RWPE2 (cell line): ENCODE measurements at places on chromosomes 5 and 9.

GRCh38 chr9:38171538-38171884, 102.5 kb upstream of the SHB start:
- H3K27ac ChIP-seq: peak overlapping the region; percentile 65
- H3K27me3 ChIP-seq: no peaks in the 10 kb centered on the region
- DNase-seq: no peak
- H3K4me3 ChIP-seq: no peak overlapping the region
- H3K36me3 ChIP-seq: no peaks in the 10 kb centered on the region

DNA sequence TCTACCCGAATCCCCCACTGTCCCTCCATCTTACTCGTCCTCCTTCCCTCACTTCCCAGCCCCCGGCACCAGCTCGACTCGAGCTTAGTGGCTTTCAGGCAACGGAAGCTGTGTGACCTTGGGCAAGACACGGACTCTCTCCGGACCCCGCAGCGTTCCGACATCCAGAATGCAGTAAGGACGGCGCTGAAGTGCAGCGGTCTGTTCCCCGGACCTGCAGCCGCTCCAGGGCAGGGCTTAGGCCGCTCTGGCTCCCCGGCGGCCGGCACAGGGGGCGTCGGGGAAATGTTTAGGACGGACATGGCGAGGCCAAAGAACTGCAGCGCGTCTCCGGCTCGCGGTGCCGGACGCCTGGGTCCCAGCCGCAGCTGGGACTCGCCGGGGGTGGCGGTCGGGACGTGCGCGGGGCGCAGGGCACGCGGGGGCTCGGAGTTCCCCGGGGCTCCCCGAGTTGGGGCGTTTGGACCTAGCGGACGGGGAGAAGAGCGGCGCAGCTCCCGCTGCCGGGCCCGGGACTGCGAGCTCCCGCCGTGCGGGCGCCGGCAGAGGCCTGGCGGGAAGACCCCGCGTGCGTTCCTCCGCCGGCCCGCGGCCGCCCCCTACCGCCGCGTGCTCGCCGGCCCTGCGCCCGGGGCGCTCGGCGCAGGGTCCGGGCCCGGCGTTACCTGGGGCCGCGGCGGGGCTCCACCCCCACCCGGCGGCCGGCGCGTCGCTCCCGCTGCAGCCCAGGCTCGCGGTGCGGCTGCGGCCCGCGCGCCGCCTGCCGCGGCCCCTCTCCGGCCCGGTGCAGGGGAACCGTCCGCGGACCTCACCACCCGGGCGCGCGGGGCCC, 5.6 kb upstream of the RNF44 start:
- no peaks in the 10 kb centered on the region for H3K36me3 ChIP-seq
- DNase-seq: no peak
- peak overlapping the region; percentile 81 for H3K27ac ChIP-seq

DNA sequence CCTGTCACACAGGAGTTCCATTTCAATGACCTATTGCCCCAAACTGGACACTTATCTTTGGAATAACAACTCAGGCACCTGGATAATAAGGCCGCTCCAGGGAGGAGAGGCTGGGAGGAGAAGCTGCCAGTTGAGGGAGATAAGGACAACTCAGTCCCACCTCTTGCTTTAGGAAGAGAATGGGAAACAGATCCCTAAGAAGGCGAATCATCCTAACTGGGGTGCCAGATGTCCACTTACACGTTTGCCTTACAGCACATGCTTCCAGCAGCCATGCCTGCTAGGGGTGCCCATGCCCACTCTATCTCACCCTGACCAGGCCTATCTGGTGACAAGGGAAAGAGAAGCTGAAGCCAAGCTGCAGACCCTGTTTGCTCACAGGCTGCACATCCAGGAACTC, 6.5 kb downstream of the HK3 start:
- H3K27ac ChIP-seq: no peak overlapping the region
- DNase-seq: no peak
- no peaks in the 10 kb centered on the region for H3K4me1 ChIP-seq
- no peaks in the 10 kb centered on the region for H3K36me3 ChIP-seq

GRCh38 chr5:74866596-74867162, 492 bp upstream of the FAM169A start:
- peak overlapping the region; percentile 29 for H3K27ac ChIP-seq
- DNase-seq: no peak

GRCh38 chr5:55691265-55692105, 20.6 kb downstream of the SLC38A9 start:
- no peak overlapping the region for H3K27ac ChIP-seq
- H3K4me3 ChIP-seq: no peak overlapping the region
- H3K4me1 ChIP-seq: no peaks in the 10 kb centered on the region
- peaks cover 15% of the 10 kb centered on the region for H3K36me3 ChIP-seq
- no peak for DNase-seq

DNA sequence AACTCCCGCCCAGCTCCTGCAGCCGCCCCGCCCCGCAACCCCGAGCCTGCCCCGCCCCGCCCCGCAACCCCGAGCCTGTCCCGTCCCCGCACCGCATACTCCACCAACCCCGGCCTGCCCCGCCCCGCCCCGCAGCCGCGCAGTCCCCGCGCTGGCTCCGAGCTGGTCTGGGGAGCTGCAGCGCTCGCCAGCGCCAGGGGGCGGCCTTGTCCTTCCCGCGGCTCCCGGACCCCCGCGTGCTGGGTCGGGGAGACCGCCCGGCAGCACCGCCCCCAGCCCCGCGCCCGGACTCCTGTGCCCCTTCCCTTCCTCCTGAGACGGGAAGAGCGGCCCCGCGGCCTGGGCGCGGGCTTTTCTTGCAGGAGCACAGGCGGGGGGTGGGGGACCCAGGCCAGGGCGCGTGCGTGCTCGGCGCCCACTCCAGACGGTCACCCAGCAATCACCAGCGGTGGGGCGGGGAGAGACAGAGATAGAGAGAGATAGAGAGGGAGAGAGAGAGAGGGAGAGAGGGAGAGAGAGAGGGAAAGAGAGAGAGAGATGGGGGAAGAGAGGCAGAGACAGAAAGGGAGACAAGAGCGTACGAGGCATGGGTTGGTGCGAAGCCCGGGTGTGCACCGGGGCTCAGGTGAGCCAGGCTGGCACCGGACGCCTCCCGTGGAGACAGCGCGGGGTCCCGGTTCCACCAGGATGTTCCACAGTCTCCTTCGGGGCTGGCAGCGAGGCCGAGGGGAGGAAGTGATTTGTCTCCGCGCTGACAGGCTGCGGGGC, 14.7 kb upstream of the TMEM250 start:
- H3K27me3 ChIP-seq: peaks cover 45% of the 10 kb centered on the region
- DNase-seq: no peak
- H3K27ac ChIP-seq: no peak overlapping the region
- H3K36me3 ChIP-seq: no peaks in the 10 kb centered on the region

DNA sequence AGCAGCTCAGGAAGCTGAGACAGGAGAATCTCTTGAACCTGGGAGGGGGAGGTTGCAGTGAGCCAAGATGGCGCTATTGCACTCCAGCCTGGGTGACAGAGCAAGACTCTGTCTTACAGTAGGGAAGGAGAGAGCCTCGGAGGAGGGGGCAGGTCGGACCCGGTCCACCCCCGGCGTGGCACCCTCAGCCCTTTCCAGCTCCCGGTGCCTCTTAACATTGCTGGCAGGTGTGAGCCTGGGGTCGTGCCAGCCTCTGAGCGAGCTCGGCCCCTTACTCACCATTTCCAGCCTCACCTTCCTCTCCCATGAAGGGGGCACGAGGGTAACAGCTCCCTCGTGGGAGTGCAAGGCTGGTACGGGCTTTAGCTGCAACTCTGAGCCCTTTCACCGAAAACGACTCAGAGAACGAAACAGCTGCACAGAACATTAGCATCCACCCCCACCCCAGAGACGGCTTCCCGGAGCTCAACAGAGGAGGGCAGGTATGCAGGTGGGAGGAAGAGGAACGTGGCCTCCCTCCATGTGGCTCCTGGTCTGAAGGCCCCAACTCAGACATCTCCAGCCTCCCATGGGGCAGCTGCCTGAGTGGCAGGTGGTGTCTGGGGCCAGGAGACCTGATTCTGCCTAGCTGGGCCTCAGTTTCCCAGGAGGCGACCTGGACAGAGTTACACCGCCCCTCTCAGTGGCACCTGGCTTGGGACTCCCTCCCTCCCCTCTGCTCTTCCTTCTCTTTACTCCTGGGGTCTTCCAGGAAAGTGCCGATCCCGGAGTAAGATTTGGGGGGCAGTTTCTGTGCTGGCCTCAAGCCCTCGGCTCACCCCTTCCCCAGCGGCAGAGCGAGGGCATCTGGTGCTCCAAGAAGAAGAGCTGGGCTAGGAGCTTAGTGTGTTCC, 28.5 kb upstream of the ABO start:
- H3K36me3 ChIP-seq: no peaks in the 10 kb centered on the region
- no peak overlapping the region for H3K27ac ChIP-seq
- H3K4me1 ChIP-seq: no peaks in the 10 kb centered on the region
- H3K27me3 ChIP-seq: peaks cover 9% of the 10 kb centered on the region
- H3K4me3 ChIP-seq: no peak overlapping the region
- no peak for DNase-seq

- H3K27me3 ChIP-seq: peaks cover 5% of the 10 kb centered on the region
- H3K4me3 ChIP-seq: no peak overlapping the region
- H3K36me3 ChIP-seq: no peaks in the 10 kb centered on the region
- no peak for DNase-seq
- H3K27ac ChIP-seq: no peak overlapping the region
- H3K4me1 ChIP-seq: no peaks in the 10 kb centered on the region
These were observed 10.8 kb upstream of the CPLX2 start for GRCh38 chr5:175860531-175861045.

DNA sequence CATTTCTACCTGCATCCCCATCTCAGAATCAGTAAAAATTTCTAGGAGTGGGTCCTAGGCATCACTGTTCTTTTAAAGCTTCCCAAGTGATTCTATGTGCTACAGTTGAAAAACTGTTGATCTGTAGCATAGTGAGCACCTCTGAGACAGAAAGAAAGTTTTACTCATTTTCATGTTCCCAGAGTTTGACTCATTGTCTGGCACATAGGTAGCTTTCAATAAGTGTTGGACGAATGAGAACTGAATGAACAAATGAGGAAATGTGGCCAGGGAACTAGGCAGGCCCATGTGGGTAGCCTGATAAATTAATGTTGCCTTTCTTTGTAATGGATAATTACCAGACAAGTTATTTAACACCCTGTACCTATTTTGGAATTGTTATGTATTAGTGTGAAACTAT, 33.8 kb downstream of the RNF180 start:
- H3K36me3 ChIP-seq: no peaks in the 10 kb centered on the region
- no peaks in the 10 kb centered on the region for H3K27me3 ChIP-seq
- H3K4me3 ChIP-seq: no peak overlapping the region
- DNase-seq: no peak
- H3K27ac ChIP-seq: no peak overlapping the region

- H3K4me3 ChIP-seq: no peak overlapping the region
- H3K36me3 ChIP-seq: no peaks in the 10 kb centered on the region
- H3K27me3 ChIP-seq: no peaks in the 10 kb centered on the region
- H3K4me1 ChIP-seq: no peaks in the 10 kb centered on the region
These were observed 111.7 kb downstream of the ST8SIA4 start for GRCh38 chr5:100791391-100791790.

DNA sequence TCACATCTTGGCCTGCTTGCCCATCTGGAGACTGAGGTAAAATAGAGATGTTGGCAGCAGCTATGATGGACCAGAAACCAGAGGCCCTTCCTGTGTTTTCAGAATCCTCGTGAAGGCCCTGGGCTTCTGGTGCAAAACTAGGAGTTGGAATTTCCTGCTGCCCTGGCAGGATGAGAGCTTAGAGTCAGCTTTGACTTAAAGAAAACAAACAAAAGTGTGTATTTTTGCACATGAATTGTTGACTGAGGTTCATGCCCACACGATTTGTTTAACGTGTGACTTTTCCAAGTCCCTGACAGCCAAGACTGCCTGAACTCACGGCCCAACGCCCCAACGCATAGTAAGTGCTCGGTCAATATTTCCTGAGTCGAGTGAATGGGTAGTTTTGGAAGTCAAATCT, 303.1 kb downstream of the MLLT3 start:
- H3K27ac ChIP-seq: peak overlapping the region; percentile 63
- H3K4me3 ChIP-seq: no peak overlapping the region
- H3K27me3 ChIP-seq: no peaks in the 10 kb centered on the region
- no peak for DNase-seq
- peaks cover 34% of the 10 kb centered on the region for H3K4me1 ChIP-seq
- no peaks in the 10 kb centered on the region for H3K36me3 ChIP-seq

DNA sequence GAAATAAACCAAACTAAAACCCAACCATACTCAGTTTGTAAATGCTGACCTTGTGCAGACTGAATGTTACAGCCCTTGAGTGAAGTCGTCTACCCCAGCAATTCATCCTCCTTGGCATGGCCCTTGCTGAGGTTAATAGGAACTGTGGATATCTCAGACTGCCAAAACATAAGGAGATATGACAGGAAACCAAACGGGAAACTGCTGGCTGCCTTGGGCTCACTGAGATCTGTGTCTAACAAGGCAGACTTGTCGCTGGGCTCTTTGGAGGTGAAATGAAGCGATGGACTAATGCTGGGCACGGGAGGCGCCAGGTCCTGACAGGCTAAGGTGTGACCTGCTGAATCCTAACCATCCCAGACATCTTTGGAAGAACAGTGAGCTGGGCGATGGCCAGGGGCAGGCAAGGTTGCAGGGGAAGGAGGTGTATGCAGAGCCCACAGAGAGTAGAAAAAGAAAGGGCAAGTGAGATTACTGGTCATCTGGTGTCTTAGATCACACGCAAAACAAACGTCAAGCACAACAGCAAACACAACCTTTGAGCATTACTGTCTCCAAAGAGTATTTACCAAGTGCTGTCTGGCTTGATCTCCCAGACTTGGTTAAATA, 44.6 kb upstream of the ALDH1A1 start:
- no peaks in the 10 kb centered on the region for H3K27me3 ChIP-seq
- DNase-seq: no peak
- H3K4me1 ChIP-seq: peaks cover 8% of the 10 kb centered on the region
- no peak overlapping the region for H3K27ac ChIP-seq

GRCh38 chr9:110573305-110573704, 6.2 kb downstream of the SVEP1 start:
- no peaks in the 10 kb centered on the region for H3K27me3 ChIP-seq
- no peaks in the 10 kb centered on the region for H3K36me3 ChIP-seq
- DNase-seq: no peak
- H3K4me3 ChIP-seq: no peak overlapping the region
- H3K4me1 ChIP-seq: peaks cover 19% of the 10 kb centered on the region
